ENCODE measurements at places on chromosomes 16 and 17.

DNA sequence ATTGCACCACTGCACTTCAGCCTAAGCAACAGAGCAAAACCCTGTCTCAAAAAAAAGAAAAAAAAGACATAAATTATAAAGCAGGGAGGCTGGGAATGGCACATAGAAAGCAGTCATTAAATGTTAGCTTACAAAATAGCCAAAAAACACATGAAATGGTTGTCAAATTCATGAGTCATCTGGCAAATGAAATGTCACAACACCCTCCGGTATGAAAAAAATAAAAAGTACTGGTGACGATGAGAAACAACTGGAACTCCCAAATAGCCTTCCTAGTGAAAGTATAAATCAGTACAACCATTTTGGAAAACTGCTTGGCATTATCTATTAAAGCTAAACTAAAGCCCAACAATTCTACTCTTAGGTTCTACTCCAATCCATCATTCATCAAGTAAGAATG is 3.5 kb upstream of the KATNB1 start:
- no peak for DNase-seq

GRCh38 chr17:40427002-40427491 is 9.4 kb upstream of the TOP2A start:
- no peak for DNase-seq

DNA sequence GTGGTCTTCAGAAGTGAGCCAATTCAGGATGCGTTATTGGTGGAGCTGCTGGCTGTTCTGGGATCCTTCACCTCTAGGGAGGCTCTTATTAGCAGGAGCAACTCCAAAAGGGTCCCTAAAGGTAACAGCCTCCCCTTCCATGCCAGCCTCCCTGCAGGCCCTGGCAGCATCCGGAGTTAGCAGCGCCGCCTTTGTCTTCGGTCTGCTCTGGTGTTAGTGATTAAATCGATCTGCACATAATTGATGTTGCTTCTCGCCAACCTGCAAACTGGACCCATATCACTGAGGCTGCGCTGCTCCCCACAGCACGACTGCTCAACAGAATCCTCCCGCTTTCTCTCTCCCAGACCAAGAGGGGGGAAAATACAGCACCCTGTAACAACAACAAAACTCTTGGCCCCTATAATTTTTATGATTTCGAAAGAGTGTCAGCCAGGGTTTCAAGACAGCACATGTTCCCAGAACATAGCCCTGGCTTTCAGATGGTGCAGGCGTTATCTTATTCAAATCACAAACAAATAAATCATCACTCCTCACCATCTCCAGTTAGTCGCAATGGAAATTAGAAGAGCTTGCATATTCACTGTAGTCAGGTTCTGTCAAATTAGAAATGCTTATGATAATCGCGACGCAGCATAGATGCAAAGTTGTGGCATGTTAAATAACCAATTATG is 76.0 kb downstream of the IRX3 start:
- no peak for DNase-seq

DNA sequence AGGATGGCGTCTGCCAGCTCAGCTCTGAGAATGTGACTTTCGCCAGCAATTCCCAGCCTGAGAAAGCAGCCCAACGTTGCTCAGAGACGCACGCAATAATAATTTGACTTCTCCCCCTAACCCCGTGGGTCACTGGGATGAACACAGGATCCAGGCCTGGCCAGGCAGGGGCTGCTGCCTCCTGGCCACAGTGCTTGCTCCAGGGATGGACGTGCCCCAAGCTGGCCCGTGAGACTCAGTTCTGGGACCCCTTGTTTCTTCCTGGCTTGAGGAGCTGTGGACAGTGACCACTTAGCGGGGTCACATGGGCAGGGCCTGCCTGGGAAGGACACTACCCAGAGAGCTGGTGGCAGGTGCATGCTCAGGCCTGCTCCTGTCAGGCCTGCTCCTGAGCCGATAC is 13.5 kb upstream of the DPEP1 start:
- DNase-seq, result no peak

GRCh38 chr16:2428051-2428783 is 1.0 kb upstream of the CCNF start:
- DNase-seq, result peak; percentile 65

GRCh38 chr16:21260870-21261791 is 17.0 kb downstream of the CRYM start:
- no peak for DNase-seq

GRCh38 chr16:73315645-73316044 is 267.7 kb upstream of the ZFHX3 start:
- DNase-seq, result no peak

GRCh38 chr17:10048629-10049350 is 143.7 kb upstream of the RCVRN start:
- no peak for DNase-seq

DNA sequence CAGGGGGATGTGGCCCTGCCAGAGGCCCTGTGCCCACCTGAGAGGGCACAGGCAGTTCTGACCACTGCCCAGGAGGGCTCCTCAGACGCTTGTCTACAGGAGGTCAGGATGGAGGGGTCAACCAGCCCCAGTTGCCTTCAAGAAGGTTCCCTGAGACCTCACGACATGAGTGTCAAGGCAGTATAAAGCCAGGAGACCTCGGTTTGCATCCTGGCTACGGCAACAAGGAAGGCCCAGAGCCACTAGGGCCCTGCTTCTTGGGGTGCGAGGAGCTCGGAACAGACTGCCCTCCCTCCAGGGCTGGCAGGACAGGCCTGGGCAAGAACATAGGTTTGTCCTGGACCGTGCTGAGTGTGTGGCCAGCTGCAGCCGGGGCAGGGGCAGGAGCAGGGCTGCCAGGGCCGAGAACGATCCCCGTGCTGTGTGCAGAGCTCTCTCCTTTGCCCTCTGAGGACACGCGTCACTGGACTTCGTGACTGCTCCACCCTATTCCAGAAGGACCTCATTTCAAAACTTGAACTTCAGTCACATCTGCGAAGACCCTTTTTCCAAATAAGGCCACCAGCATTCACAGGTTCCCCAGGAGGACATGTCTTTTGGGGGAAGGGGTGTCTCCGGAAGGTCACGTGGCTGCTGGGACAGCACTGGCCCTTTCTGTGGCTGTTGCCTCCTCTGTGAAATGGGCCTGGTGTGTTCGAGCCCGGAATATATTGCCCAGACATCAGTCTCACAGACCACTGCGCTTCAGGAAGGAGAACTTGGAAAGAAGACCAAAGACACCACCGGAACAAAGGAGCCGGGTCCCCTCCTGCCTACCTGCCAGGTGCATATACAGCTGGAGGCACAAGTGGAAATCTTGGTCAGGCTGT is 27.7 kb downstream of the SLC7A5 start:
- no peak for DNase-seq

- no peak for DNase-seq
Measured at GRCh38 chr17:79959042-79959441, 76.6 kb downstream of the TBC1D16 start.

DNA sequence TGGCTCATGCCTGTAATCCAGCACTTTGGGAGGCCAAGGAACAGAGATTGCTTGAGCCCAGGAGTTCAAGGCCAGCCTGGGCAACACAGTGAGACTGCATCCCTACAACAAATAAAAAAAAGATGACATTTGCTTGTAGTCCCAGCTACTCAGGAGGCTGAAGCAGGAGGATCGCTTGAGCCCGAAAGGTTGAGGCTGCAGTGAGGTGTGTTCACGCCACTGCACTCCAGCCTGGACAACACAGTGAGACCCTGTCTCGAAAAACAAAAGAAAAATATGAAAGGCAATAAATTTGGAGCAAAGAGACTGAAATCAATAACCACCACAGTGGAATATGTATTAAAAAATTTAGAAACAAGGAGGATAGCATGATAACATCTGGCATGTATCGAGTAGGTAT is 143.8 kb upstream of the RBL2 start:
- DNase-seq, result no peak

GRCh38 chr17:49994085-49995054 is 654 bp downstream of the DLX3 start:
- DNase-seq, result no peak

DNA sequence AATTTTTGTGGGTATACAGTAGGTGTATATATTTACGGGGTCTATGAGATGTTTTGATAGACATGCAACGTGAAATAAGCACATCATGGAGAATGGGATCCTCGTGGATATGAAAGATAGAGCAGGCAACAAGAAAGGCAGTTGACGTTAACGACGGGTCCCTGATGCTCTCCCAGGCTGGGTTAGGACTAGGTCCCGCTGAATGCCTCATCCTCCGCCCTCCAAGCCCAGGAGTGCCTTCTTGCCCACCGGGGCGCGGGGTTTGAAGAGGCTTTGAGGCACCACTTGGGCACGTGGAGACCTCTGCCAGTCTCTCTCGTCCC is 9.5 kb upstream of the ZFP90 start:
- no peak for DNase-seq

GRCh38 chr17:79622776-79623175 is 11.9 kb upstream of the RBFOX3 start:
- DNase-seq, result peak; percentile 22

All from natural killer cell treated with Interleukin-12 subunit alpha and Interleukin-12 subunit beta and Interleukin-15 and Interleukin-18, amount 100 ng/mL, for 72 hours (primary cell).